ENCODE measurements at places on chromosomes 2 and 18. TPM values are rescaled to one million over a fixed set of nuclear protein-coding genes. Genes with fewer than 3 reads are reported as not detected.

The MC5R gene
- total RNA-seq, result not detected

DNA sequence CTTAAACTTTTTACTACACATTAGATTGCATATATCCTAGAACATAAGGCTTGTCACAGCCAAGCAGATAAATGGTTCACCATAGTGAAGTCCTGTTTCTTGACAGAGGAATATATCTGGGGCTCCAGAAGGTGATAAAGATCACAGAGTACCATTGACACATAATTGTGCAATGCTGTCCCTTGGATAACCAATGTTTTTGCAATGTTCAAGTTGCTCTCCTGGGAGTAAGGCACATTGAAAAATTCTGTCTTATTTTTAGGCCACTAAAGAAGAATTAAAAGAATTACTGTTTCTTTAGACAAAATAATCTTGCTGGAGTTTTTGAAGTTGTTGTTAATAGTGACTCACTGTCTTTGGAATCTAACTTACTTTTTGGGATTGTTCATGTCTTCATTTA, 1132.8 kb downstream of the LRP1B start:
- H3K4me1 ChIP-seq, result no peaks in the 10 kb centered on the region
- H3K4me3 ChIP-seq, result no peak overlapping the region
- no peak overlapping the region for H3K27ac ChIP-seq
- DNase-seq, result no peak
- H3K36me3 ChIP-seq, result no peaks in the 10 kb centered on the region
- no peaks in the 10 kb centered on the region for H3K27me3 ChIP-seq

DNA sequence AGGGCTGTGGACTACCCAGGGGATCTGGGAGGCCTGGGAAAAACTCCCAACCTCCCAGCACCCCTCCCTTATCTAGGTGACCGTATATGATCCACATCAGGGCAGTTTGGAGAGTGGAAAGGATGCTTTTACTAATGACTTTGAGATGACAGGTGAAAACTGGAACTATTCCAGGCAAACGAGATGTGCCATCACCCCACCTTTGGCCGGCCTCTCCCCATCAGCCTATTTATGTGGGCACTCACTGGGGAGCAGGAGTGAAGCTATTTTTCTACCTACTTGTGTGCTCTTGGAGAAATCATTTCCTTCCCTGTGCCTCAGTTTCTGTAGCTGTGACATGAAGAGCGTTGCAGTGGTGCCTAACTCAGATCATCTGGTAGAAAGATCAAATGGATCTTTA, 107.2 kb downstream of the SMAD7 start:
- no peak for DNase-seq
- no peak overlapping the region for H3K4me3 ChIP-seq
- H3K27me3 ChIP-seq, result peaks cover 2% of the 10 kb centered on the region

DNA sequence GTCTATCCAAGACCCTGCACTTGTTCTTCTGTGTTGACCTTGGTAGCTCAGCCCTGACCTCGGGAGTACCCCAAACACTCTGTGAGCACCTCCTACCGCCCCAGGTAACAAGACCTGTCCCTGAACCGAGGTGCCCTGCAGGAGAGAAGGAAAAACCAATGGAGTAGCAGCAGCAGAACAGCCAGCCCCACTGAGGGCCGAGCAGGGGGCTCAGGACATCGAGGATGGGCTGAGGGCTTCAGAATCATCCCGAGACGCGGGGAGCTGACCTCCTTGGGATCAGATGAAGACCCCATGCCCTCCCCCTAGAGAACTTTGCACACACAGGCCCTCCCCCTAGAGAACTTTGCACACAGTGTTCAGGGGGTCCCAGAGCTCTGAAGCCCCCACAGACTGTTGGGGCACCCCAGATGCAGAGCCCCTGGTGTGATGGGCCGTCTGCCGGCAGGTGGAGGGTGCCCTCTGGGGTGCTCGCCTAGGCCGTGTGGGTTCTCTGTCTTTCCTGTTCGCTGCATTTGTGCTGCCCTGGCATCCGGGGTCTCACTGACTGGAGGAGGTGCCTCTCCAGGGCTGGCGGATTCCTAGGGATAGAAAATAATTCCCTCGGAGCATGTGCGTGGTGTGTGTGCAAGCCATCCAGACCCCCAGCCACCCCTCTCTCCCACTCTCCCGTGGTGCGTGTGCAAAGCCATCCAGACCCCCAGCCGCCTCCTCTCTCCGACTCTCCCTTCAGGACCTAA, 189.1 kb downstream of the TWIST2 start:
- no peaks in the 10 kb centered on the region for H3K36me3 ChIP-seq
- H3K4me1 ChIP-seq, result no peaks in the 10 kb centered on the region
- no peak overlapping the region for H3K4me3 ChIP-seq
- peaks cover 13% of the 10 kb centered on the region for H3K27me3 ChIP-seq
- no peak overlapping the region for H3K27ac ChIP-seq
- DNase-seq, result no peak

- no peak overlapping the region for H3K4me3 ChIP-seq
- H3K27ac ChIP-seq, result no peak overlapping the region
- H3K27me3 ChIP-seq, result no peaks in the 10 kb centered on the region
- H3K36me3 ChIP-seq, result no peaks in the 10 kb centered on the region
- H3K4me1 ChIP-seq, result no peaks in the 10 kb centered on the region
- no peak for DNase-seq
Measured at GRCh38 chr2:146392186-146392585, 1452.6 kb upstream of the ACVR2A start.

DNA sequence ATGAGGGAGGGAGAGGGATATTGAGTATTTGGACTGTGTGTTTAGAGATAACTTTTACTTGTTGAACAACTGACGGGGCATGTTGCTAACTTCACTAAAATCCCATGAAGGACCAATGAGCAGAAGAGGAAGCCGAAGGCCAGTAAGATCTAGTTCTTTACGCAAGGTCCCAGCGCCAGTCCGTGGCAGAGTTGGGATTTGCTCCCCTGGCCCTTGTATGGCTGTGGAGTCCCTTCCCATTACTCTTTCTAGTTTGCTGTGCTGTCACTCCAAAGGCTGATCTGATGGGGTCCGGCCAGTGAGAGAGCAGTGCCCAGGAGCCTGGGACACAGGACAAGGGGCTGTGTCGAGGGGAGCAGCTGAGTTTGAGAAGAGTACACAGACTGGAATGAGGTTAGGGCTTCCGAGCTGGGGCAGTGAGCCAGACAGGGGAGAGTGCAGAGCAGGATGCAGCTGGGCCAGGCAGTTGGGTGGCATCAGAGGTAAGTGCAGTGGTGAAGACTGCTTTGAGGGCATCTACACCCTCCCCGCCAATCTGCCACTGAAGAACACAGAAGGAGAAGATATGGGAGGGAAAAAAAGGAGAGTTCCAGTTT, 692.9 kb upstream of the HS6ST1 start:
- peaks cover 14% of the 10 kb centered on the region for H3K27me3 ChIP-seq
- H3K36me3 ChIP-seq, result no peaks in the 10 kb centered on the region
- H3K27ac ChIP-seq, result no peak overlapping the region

GRCh38 chr2:199452260-199452990, 5.3 kb downstream of the SATB2 start:
- H3K4me1 ChIP-seq, result peaks cover 4% of the 10 kb centered on the region
- no peak overlapping the region for H3K4me3 ChIP-seq
- H3K36me3 ChIP-seq, result no peaks in the 10 kb centered on the region
- no peak overlapping the region for H3K27ac ChIP-seq

- peaks cover 60% of the 10 kb centered on the region for H3K27me3 ChIP-seq
- H3K4me1 ChIP-seq, result peaks cover 19% of the 10 kb centered on the region
- H3K36me3 ChIP-seq, result no peaks in the 10 kb centered on the region
- no peak overlapping the region for H3K27ac ChIP-seq
- H3K4me3 ChIP-seq, result peak overlapping the region; percentile 65
Measured at GRCh38 chr18:45775743-45776142, 49.7 kb upstream of the SIGLEC15 start.

GRCh38 chr2:168363347-168364092, 92.6 kb upstream of the CERS6 start:
- H3K27me3 ChIP-seq, result no peaks in the 10 kb centered on the region
- H3K4me1 ChIP-seq, result peaks cover 6% of the 10 kb centered on the region
- no peaks in the 10 kb centered on the region for H3K36me3 ChIP-seq
- no peak overlapping the region for H3K27ac ChIP-seq
- no peak for DNase-seq

DNA sequence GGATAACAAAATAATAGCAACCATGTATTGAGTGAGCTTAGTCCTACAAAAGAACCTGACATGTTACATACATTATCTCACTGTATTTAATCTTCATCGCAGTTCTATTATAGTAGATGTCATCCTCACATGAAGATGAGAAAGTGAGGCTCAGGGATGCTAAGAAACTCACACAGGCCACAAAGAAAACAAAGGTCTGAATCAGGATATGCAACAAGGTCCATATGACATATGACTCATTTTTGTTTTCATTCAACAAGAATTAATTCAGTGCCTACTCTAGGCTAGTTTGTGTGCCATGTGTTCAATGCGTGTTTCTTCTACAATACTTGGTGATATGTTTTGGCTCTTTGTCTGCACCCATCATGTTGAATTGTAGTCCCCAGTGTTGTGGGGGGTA, 219.7 kb upstream of the EPHA4 start:
- no peaks in the 10 kb centered on the region for H3K27me3 ChIP-seq
- DNase-seq, result no peak
- H3K4me1 ChIP-seq, result no peaks in the 10 kb centered on the region
- H3K27ac ChIP-seq, result no peak overlapping the region
- H3K36me3 ChIP-seq, result no peaks in the 10 kb centered on the region

GRCh38 chr18:32549248-32550110, 78.8 kb upstream of the GAREM1 start:
- H3K4me1 ChIP-seq, result no peaks in the 10 kb centered on the region
- no peak overlapping the region for H3K27ac ChIP-seq
- H3K36me3 ChIP-seq, result no peaks in the 10 kb centered on the region
- no peak for DNase-seq
- no peak overlapping the region for H3K4me3 ChIP-seq
- peaks cover 21% of the 10 kb centered on the region for H3K27me3 ChIP-seq

The SNORC gene
- 1.9 TPM for total RNA-seq

The NEDD4L gene
- total RNA-seq, result 5.1 TPM

The ASAP2 gene
- total RNA-seq, result 0.74 TPM

DNA sequence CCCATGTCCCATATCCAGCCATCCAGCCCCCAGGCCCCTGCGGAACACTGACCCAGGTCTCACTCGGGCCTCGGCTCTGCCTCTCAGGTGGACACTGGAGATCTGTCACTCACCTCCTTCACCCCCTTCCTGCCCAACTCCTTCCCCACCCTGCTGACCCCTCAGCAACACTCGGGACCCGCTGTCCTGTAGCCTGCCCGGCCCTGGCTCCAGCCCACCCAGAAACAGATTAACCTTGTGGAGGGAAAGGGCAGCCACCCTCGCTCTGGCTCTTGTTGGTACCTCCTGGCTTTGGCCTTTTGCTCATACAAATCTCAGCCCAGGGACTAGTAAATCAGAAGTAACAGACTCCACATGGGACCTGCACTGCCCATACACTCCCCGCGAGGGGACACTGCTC, 29.8 kb upstream of the PRLH start:
- H3K36me3 ChIP-seq, result no peaks in the 10 kb centered on the region
- no peaks in the 10 kb centered on the region for H3K4me1 ChIP-seq
- no peak overlapping the region for H3K4me3 ChIP-seq
- H3K27ac ChIP-seq, result no peak overlapping the region
- no peak for DNase-seq

DNA sequence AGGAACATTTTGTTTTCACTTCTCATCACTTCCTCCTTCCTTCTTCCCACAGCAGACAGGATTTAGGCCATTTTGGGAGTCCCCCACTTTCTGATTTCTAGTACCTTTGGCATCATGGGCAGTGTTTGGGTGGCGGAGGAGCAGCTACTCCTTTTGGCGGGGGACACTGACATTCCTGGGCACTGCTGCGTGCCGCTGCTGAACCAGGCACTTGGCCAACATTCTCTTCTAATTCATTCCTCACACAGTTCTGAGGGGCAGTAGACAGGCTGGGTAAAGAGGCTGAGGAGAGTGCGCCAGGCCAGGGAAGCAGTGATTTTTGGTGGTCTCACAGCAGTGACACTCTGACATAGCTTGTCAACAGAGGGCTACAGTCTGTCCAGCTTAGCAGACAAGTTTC, 270.2 kb downstream of the LOXHD1 start:
- no peaks in the 10 kb centered on the region for H3K27me3 ChIP-seq
- no peak overlapping the region for H3K4me3 ChIP-seq
- H3K36me3 ChIP-seq, result no peaks in the 10 kb centered on the region
- no peak for DNase-seq
- H3K27ac ChIP-seq, result no peak overlapping the region

The AGXT gene
- not detected for total RNA-seq

Measured in activated T-helper 2 cell treated with anti-CD3 and anti-CD28 coated beads, Interferon-gamma antibody, Interleukin-2, Interleukin-4, amounts not matched to agents 10 μg/mL and 5 μg/mL and 100 μg/mL, durations not matched to agents 14 hours and 24 hours and 36 hours (primary cell).